Stimulated activated CD8-positive, alpha-beta memory T cell treated with anti-CD3 and anti-CD28 coated beads, Interleukin-7, amount 100 ng/mL, for 1 hour (primary cell): ENCODE measurements at places on chromosomes 3 and 15.

- DNase-seq: no peak
These were observed 17.7 kb downstream of the SYNPR start for GRCh38 chr3:63295806-63296205.

GRCh38 chr3:154060238-154061000 is 60.8 kb upstream of the ARHGEF26 start:
- no peak for DNase-seq

DNA sequence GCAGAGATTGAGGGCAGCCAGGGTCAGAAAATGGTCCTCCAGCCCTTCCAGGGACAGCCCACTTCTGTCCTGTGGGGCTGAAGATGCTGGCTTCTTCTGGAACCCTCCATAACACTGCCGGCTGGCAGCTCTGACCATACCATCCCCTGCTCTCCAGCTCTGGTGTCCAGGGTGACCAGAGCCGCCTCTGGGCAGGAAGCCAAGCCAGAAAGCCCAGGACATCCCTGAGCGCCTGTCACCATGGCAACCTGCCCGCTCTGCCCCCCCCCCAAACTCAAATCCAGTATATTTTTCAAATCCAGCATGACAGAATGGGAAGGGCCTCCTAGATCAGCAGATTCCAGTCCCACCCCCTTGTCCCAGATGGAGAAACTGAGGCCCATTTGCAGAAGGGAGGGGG is 420 bp upstream of the TMIE start:
- no peak for DNase-seq

- DNase-seq: no peak
These were observed 148.6 kb downstream of the CACNA2D3 start for GRCh38 chr3:54270816-54271526.

GRCh38 chr3:171160325-171160724 is 133.8 kb upstream of the SLC2A2 start:
- DNase-seq: no peak

- no peak for DNase-seq
These were observed 237.1 kb downstream of the EBLN2 start for GRCh38 chr3:73298243-73299183.

GRCh38 chr3:69967156-69967555 is 32.4 kb upstream of the SAMMSON start:
- no peak for DNase-seq

DNA sequence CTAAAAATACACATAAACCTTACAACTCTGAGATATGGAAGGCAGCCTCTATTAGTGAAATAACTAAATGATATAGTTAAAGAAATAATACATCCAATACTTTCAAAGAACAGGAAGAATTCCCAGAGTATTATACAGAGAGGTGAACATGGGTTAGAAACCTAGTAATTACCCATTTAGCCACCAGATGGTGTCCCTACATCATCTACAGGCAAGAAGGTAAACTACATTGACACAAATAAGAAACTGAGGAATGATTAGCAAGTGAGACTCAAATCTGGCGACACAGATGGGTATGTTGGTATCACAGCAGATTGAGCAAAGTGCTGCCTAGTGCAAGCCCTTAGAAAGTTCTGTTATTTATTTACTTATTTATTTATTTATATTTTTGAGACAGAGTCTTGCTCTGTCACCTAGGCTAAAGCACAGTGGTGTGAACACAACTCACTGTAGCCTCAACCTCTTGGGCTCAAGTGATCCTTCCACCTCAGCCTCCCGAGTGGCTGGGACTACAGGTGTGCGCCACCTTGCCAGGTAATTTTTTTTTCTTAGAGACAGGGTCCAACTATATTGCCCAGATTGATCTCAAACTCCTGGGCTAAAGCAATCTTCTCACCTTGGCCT is 28.2 kb downstream of the NEK4 start:
- no peak for DNase-seq

DNA sequence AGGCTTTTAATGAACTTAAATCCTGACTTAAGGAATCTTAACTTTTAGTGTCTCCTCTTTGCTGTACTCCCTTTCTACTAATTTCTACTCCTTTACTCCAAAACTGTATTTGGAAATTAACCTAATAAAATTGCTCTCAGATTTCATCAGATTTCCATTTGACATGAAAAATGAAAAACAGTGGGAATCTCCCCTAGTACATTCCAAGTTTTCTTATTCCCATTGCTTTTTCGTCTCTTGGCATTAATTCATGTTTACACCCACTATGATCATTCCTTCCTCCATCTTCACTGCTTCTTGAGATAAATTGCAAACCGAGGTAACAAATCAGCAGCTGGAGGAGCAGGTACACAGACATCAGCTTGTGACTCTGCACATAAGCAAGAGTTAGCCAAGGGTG is 208.7 kb downstream of the VGLL3 start:
- DNase-seq: no peak

- no peak for DNase-seq
These were observed 20.9 kb upstream of the SSUH2 start for GRCh38 chr3:8665407-8665896.

DNA sequence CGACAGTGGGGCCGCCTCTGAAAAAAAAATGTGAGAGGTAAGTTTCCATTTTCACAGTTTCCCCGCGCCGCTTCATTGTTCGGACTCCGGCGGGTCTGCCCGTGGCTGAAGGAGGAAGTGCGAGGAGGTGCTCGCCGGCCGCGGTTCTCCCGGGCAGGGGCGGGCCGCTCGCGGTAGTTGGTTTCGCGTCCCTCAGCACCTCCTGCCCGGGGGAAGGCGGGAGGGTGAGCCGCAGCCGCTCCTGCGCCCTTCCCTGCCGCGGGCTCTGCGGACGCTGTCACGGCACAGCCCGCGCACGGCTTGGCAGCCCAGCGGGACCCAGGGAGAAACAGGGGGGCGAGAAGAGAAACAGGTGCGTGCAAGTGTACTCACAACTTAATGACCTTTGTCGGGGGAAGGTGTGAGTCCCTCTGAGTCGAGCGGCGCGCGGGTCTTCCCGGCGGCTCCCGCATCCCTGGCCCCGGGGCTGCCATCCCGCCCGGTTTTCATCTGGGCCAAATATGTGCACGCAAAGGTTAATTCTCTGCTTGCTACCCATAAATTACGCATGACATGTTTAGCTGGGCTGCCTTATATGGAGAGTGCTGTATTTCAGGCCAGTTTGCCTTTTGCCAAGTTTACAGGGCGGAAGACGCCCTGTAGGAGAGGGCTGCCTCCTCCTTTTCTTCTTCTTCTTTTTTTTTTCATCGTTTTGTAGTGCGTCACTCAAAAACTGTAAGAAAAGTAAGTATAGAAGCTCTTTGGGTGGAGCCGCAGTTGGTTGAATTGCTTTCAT is 514 bp downstream of the MBNL1 start:
- no peak for DNase-seq

DNA sequence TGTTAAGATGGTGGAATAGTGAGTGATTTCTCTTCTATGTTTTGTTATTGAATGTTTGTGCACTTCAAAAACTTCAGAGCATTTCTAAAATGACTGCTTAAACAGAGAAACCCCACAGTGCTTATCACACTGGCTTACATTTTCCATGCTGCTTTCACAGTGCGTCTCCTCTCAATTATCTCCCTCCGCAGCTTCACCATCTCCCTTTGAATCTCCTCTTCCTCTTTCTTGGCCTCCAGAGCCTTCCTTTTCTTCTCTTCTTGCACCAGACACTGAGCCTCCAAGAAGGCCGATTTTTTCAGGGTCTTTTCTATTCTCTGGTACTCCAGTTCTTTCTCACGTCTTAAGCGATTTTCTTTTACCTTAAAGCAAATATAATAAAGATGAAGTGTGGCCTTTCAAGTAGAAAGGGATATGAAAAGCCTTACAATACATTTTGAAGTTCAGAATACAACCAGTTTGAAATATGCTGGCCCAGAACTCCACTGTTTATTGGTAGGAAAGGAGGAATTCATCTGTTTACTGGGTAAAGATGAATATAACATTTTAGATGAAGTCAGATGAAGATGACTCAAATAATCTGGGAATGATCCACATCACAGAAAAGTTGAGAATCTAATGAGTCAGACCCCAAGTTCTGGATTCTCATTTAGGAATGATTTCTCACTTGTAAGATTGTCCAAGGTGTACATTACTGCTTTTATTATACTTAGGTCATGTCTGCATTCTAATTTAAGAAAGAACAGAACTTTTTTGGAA is 21.4 kb downstream of the CCDC191 start:
- no peak for DNase-seq

- DNase-seq: no peak
These were observed 169.7 kb upstream of the TBC1D5 start for GRCh38 chr3:17911986-17912760.

- no peak for DNase-seq
These were observed 384.4 kb upstream of the C2CD4B start for GRCh38 chr15:62549345-62549970.

DNA sequence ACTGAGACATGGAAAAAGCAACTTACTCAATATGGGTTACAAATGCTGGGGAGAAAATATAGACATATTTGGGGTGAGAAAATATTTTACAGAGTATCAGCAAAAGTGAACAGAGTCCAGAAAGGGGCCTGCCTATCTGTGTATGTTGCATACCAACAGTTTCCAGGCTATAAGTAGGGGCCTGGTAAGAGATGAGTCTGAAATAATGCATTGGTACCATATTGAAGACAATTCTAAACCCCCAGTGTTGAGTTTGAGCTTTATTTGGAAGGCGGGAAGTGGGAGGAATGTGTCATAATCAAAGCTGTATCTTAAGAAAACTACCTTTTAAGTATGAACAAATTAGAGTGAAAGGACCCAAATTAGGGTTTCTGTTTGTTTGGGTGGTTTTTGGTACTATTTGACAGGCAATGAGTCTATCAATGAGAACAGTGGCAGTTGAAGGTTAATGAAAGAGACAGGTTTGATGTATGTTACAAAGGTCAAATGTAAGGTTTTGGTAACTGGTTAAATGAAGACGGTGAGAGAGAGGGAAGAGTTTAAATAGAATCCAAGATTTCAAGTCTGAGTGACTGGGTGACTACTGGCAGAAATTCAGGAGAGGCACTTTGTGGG is 106.3 kb upstream of the ZBED2 start:
- DNase-seq: no peak

- no peak for DNase-seq
These were observed 69.3 kb upstream of the TSPAN3 start for GRCh38 chr15:77140220-77140619.

DNA sequence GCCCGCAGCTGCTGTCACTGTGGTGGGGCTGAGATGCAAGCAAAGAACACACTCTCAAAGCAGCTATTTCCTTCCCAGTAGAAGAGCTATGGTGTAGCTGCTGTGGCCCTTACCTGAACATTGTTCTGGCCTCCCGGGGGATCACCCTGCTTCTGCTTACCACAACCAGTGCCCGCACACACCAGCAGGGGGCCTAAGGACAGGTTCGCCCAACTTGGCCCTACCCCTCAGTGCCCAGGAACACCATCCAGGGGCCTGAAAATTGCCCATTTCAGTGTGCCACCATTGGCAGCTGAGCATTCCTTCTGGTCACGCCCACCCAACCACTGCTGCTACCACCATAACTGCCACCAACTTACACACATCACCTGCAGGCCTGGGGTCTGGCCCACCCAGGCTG is 113.0 kb downstream of the TP63 start:
- DNase-seq: no peak

DNA sequence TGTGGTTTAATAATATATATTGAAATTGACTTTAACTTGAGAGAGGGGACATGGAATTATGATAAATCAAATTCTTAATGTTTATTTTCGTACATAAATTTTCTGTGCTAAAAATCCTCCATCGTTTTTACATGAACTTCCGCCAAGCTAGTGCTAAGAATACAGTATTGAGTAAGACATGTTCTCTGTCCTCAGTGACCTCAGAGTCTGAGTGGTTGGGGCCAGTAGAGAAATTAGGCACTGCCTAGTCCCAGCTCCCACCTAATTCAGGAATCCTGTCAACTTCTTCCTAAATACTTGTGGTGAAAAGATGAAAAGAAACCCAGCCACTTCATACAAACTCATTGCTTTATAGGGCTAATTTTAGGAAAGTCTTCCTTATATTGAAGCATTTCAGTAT is 110.3 kb downstream of the PPP2R3A start:
- DNase-seq: no peak

GRCh38 chr3:13709706-13710105 is 160.8 kb downstream of the FBLN2 start:
- no peak for DNase-seq

DNA sequence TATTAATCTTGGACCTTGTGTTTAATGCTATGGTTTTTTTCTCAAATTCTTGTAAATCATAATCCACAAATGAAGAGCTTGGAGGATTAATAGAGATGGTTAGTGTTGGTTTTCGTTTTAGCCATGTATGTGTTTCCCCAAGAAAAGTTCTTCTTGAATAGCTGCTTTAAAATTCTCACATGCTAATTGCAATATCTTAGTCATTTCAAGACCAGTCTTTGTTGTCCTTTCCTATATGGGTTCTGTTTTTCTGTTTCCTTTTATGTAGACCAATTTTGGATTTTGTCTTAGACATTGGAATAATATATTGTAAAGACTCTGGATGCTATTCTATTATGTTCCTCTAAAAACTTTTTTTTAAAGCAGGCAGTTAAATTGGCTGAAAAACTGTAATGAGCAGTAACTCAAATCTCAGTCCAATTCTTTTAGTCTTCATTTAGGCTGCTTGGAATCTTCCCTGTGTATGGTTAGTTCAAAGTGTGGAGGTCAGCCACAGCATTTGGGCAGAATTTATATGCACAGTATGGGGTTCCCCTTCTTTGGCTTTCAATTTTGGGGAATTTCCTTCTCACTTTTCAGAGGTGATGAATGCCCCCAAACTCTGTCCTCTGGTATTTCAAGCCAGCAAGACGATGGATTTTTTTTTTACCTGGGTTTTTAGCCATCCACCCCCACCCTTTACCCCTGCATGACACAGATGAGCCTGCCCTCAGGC is 39.1 kb upstream of the DNAJC13 start:
- no peak for DNase-seq

GRCh38 chr15:53549697-53550305 is 209.7 kb downstream of the WDR72 start:
- no peak for DNase-seq

- no peak for DNase-seq
These were observed 34.6 kb upstream of the FGD5 start for GRCh38 chr3:14784087-14784681.

DNA sequence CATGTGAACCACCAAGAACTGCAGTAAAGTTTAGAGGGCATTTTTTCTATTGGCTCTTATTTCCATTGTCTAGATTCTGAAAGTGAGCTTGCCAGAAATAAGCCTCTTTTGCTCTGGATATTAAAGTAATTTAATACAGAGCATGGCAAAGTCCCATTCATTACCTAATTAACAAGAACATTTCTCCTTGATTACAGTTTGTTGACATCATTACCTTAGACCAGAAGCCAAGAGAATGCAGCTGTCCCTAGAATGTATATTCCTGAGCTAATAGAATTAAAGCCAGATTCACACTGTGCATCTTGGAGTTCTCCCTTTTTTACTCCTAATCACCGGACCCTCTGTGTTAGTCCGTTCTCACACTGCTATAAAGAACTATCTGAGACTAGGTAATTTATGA is 46.4 kb upstream of the TM4SF4 start:
- DNase-seq: no peak

- no peak for DNase-seq
These were observed 203.8 kb upstream of the HES1 start for GRCh38 chr3:193932136-193932535.

- DNase-seq: no peak
These were observed 17.9 kb downstream of the FANCD2OS start for GRCh38 chr3:10090179-10090578.
